ENCODE measurements at places on chromosomes 2 and 18.

DNA sequence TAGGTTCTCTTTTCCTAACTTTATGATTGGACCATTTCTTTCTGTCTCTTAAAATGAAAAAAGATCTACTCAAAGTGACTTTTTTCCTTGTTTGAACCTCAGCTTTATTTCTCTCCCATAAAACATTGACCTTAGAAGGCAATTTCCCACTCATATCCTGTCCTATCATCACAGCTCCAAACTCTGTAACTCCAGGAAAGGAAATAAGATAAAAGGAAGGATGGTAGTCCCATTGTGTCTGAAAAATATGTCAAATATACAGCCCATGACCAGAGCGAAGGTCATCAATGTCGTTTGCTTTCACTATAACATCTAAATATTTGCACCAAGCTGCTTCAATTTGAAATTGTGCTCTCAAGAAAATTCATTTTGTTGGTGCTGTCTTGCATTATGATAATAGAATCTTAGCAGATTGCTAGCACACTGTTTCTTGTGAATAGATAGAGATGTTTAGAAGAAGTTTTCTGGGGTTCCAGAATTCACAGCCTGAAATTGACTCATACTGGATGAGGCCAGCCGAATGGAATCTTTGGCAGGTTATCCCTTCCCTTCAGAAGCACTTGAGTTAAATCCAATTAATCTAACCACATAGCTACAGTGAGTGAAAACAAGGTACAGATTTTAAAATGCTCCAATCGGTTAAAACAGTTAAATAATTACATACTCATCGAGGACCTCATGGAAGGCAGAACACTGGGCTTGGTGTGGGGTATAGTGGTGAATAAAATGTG lies 95.1 kb downstream of the CRIM1 start:
- DNase-seq: no peak

DNA sequence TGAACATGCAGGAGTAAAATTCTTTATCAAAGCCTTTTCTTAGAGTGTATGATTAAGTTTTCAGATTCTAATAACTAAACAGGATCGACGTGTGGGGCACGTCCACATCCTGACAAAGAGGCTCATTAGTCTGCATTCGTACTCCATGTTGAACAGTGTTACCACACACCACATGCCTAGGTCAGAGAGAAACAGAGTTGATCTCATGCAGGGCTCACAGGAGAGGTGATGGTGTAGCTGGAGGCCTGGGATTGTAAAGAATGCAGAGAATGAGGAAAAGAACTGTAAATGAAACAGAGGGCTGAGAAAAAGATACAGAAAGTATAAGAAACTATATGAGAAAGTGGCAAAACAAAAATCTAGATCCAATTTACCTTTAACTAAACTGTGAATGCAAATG lies 632.5 kb downstream of the BCL11A start:
- no peak for DNase-seq

DNA sequence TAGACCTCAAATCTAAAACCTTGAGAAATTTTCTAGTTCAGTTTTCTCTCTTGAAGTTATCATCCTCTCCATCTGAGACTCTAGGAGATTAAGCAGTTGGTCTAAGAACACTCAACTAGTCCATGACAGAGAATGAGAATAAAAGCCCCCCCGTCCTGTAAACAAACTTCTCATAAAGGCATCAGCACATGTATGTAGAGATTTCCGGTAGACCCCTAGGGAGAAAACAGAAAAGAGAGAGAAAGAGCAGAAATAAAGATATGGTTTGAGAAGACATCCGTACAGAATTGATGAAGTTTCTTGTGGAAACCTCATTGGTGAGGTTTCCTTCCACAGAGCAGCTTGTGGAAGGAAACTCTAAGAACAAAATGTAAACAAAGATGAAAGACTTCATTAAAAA lies 3.2 kb upstream of the GPR155 start:
- DNase-seq: no peak

- DNase-seq: no peak
Observed at GRCh38 chr2:119864318-119864717, 104.6 kb downstream of the PTPN4 start.

DNA sequence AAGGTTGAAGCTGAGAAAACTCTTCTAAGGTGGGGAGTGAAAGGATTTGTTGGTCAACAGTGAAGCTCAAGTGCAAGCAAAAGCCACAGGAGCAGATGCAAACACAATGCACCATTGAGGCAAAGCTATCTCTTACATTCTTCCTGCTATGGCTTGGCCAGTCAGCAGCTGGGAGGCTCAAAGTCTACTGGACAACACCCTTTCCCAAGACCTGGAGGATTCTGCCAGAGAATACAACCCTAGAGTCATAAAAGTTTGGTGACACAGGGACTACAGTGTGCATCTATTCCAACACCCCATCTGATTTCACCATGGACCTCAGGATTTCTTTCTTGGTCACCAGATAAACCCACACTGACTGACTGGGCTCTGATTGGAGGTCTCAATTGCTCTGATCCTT lies 342.0 kb downstream of the HRH4 start:
- DNase-seq: no peak

GRCh38 chr2:185291035-185291647 lies 447.5 kb upstream of the FSIP2 start:
- DNase-seq: peak; percentile 15

DNA sequence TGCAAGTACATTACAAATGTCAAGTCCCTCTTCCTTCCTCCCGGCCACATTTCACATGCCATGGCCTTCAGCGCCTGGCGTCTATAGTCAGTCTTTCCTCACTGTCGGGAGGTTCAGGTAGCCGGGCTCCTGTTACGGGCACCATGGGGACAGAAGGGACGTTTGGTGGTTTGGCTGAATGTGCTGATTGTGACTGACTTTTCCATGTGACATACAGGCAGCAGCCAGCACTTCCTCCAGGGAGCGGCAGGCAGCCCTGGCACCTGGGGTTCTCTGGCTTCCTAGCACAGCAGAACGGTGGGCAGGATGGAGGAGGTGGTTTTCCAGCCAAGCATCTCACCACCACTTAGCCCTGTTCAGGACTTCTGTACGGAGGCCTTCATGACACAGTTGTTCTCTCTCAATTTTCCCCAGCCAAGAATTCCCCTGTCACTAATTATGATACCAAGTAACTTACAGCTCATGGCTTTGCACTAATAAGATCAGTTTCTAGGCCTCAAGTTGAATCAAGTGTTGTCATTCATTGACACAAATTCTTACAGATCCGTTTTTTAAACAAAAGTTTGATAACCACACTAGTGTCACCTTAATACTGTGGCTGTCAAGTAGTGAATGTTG lies 83.9 kb upstream of the REV1 start:
- DNase-seq: no peak

GRCh38 chr2:170770606-170771420 lies 635 bp downstream of the ERICH2 start:
- DNase-seq: peak; percentile 39

DNA sequence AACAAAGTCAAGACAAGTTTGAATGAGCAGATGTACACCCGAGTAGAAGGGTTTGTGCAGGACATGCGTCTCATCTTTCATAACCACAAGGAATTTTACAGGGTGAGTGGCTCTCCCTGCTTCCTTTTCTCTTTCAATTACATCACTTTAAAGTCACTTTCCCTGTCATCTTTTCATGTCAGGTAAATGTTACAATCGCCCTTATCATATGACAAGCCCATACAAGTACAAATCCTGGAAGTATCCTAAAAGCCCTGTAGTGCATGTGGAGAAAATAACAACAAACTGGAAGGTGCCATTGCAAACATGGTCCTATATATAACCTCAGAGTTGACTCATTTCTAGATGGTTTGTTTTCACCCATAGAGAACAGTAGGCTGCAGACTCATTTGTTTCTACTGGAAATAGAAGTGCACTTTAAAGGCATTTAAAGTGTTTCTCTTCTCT lies 126.0 kb downstream of the SP100 start:
- no peak for DNase-seq

DNA sequence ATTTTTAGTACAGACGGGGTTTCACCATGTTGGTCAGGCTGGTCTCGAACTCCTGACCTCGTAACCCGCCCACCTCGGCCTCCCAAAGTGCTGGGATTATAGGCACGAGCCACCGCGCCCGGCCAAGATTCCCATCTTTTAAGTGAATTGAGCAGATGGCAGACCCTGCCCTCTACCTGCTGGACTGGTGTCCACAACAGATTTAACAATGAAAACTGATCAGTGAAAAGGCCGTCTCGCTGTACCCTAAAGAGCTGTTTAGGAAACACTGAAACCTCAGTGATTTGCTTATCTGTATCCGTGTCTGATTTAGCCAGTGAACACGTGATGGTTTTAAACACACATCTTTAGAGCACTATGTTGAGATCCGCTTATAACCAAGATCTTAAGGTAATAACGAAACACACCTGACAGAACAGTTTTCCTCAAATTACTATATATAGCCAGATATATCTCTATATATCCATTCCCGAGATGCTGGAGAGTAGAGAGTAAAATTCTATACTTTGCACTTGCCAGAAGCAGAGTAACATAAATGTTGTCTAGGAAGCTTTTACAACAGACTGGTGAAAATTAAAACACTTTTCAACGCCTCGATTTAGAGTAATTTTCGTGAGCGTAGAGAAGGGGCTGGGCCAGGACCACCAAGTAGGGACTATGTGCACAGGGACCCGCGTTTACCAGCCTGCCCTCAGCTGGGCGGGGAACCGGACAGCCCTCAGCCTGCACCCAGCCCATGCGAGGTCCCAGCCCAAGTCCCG lies 594 bp downstream of the FAM161A start:
- peak; percentile 3 for DNase-seq

GRCh38 chr2:64720535-64721319 lies 67.0 kb upstream of the SERTAD2 start:
- no peak for DNase-seq

GRCh38 chr2:1140389-1141003 lies 189.8 kb downstream of the SNTG2 start:
- no peak for DNase-seq

- no peak for DNase-seq
Observed at GRCh38 chr2:129199501-129199900, 780.0 kb upstream of the RAB6C start.

- no peak for DNase-seq
Observed at GRCh38 chr2:234991793-234992192, 40.0 kb downstream of the SH3BP4 start.
